ENCODE measurements at places on chromosomes 3 and 15.

GRCh38 chr3:10137178-10137577 is 4.4 kb upstream of the VHL start:
- DNase-seq, result no peak

DNA sequence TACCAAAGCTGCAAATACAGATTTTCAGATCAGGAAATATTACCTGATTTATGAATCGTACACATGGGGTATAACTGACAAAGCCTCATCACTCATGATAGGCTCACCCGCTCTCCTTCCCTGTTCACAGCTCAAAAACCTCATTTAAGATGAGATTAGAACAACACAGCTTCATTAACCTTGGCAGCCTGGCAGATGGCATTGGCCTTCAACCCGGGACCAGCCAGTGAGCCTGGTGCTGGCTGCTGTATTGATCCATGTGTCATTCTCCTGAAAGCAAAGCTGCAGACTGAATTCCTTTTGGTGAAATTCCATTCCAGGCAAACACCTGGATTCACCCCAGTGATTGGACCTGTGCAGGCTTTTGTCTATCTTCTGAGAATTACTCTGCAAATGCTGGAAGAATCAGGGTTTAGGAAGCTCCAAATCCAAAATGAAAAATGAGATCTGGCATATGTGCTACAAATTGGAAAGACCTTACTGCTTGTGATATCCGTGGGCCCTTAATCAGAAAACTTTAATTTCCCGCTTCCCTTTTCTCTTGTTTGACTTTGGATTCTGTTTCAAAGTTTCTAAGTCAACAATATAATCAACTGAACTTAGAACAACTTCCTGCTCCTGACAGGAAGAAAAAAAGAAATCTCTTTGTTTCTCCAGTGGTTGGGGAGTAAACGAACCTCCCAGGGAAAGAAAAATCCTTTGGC is 189.1 kb upstream of the KBTBD8 start:
- DNase-seq, result no peak

- DNase-seq, result peak; percentile 32
Observed at GRCh38 chr15:77021803-77022381, 27.0 kb downstream of the PSTPIP1 start.

DNA sequence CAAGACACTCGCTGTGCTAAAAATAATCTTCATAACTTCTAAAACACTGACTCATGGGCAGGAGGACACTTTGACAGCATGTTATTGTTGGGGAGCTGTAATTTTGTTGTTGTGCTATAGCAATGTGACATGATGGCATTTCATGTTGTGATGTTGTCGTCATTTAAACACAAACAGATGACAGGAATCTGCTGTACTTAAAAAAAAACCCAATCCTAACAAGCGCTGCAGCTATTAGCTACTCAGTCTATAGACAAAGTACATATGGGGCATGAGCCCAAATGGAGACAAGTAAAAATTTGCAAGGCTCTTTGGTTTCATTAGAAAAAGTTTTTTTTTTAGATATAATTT is 828 bp upstream of the ATOSA start:
- peak; percentile 26 for DNase-seq

- DNase-seq, result no peak
Observed at GRCh38 chr3:147934451-147935180, 525.5 kb downstream of the ZIC1 start.

Data from GM04504 (cell line).